ENCODE measurements at places on chromosomes 2 and 18. TPM values are rescaled to one million over a fixed set of nuclear protein-coding genes. Genes with fewer than 3 reads are reported as not detected.

FAP gene
- total RNA-seq: 27.3 TPM

PTRHD1 gene
- 23.1 TPM for total RNA-seq

GRCh38 chr2:149094217-149095015 is 55.9 kb downstream of the LYPD6B start:
- no peak overlapping the region for H3K4me3 ChIP-seq
- no peak for DNase-seq
- no peak overlapping the region for H3K27ac ChIP-seq
- H3K4me1 ChIP-seq: peaks cover 5% of the 10 kb centered on the region
- H3K36me3 ChIP-seq: peaks cover 8% of the 10 kb centered on the region

- H3K27me3 ChIP-seq: no peaks in the 10 kb centered on the region
- no peak for DNase-seq
- no peak overlapping the region for H3K27ac ChIP-seq
- no peak overlapping the region for H3K4me3 ChIP-seq
- peaks cover 3% of the 10 kb centered on the region for H3K36me3 ChIP-seq
- H3K4me1 ChIP-seq: peaks cover 37% of the 10 kb centered on the region
These were observed 195.6 kb downstream of the CTIF start for GRCh38 chr18:48734460-48734859.

GRCh38 chr2:120873958-120874887 is 138.6 kb downstream of the GLI2 start:
- H3K4me3 ChIP-seq: no peak overlapping the region
- peaks cover 28% of the 10 kb centered on the region for H3K27me3 ChIP-seq
- no peak for DNase-seq
- H3K4me1 ChIP-seq: peaks cover 42% of the 10 kb centered on the region
- peaks cover 4% of the 10 kb centered on the region for H3K36me3 ChIP-seq
- no peak overlapping the region for H3K27ac ChIP-seq

DNA sequence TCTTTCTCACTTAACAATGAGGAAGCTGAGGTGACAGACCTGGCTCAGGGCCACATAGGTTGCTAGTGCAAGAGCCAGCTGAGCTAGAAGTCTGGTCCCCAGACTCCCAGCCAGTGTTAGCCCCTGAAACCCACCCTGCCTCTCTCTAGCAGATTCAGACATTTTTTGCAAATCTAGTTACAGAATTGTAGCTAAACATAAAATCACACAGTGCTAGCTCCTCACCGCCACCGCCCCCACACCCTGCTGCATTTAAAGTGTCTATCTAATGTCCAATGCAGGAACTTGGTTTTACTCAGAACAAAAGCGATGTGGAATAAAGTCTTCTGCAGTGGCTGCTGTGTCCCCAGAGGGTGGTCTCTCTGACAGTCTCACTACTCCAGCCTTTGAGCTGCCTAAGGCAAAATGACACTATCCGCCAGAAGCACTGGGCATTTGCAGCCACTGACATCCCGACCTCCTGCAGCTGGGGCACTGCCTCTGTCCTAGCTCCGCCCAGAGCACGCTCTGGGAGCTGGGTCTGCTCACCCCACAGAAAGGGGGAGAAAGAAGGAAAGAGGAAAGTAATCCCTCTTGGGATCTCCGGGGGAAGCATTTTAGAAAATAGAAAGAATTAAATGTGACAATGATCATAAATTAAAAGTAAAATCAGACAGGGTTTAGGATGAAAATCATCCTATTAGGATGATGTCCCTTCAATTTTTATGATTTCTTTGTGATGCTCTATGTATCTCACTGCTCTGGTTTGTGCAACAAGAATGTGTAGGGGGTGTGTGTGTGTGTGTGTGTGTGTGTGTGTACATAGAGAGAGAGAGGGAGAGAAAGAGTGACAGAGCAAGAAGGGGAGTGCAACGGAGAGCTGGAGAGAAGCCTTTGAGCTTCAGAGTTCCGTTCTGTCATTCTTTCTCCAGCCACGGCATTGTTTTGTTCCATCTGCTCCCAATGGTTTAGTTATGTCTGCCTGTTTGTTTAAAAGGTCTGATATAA is 50.5 kb upstream of the ST8SIA3 start:
- H3K4me1 ChIP-seq: no peaks in the 10 kb centered on the region
- no peak for DNase-seq
- H3K36me3 ChIP-seq: no peaks in the 10 kb centered on the region
- H3K4me3 ChIP-seq: no peak overlapping the region

DNA sequence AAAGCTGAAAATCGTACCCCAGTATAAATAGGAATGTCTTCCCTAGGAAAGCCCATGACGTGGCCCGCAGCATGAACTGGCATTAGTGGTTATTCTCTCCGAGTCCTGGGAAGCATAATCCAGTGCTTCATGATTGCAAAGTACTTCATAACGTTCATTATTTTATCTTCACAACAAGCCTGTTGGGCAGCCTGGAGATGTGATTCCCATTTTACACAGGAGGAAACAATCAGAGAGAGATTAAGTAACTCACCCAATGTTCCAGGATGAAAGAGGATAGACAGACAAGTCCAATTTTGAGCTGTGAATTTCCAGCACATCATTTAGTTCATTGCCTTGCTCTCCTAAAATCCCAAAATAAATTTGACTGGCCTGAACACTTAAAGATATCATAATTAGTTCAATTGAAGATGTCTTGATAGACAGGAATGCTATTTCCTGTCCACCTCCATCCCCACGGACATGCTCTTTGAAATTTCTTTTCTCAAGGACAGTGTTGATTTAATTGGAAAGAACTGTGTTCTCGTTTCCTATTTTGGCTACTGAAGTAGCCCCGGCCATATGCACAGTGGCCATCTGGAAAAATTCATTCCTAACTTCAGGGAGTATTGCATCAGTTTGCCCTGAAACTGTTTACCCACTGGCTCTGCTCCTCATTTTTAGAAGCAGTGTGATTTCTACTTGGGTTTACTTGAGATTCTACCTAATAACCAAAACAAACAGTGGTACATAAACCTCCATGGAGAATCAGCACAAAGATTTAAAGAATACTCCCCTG is 93.9 kb downstream of the VWC2L start:
- no peaks in the 10 kb centered on the region for H3K27me3 ChIP-seq
- no peak overlapping the region for H3K4me3 ChIP-seq
- DNase-seq: no peak
- no peak overlapping the region for H3K27ac ChIP-seq
- no peaks in the 10 kb centered on the region for H3K36me3 ChIP-seq
- H3K4me1 ChIP-seq: no peaks in the 10 kb centered on the region

DNA sequence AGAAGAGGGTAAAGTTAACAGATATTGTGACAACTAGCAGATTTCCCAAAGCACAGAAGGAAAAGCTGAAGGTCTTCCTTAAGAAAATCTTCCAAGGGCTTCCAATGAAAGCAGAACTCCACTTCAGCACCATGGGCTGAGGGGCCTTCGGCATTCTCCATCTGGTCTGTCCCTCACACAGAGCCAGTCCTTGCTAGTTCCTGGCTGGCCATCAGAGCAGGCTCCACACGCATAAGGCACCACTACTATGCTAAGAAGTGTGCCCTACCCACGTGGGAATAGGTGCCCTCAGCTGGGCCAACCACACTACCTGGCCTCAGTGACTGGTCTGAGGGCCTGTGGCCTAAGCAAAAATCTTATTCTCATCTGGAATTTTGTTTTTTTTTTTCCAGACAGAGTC is 73.5 kb downstream of the METTL4 start:
- H3K27ac ChIP-seq: no peak overlapping the region
- no peak for DNase-seq
- no peak overlapping the region for H3K4me3 ChIP-seq
- no peaks in the 10 kb centered on the region for H3K36me3 ChIP-seq

GRCh38 chr18:46629361-46629760 is 27.7 kb downstream of the LOXHD1 start:
- H3K27ac ChIP-seq: no peak overlapping the region
- no peaks in the 10 kb centered on the region for H3K4me1 ChIP-seq

- DNase-seq: no peak
- H3K27ac ChIP-seq: no peak overlapping the region
- H3K4me1 ChIP-seq: peaks cover 5% of the 10 kb centered on the region
- H3K27me3 ChIP-seq: no peaks in the 10 kb centered on the region
- H3K4me3 ChIP-seq: no peak overlapping the region
- H3K36me3 ChIP-seq: no peaks in the 10 kb centered on the region
These were observed 529.9 kb downstream of the SLC4A3 start for GRCh38 chr2:220157312-220157711.
